ENCODE measurements at places on chromosomes 2 and 18. TPM values are rescaled to one million over a fixed set of nuclear protein-coding genes. Genes with fewer than 3 reads are reported as not detected.

GRCh38 chr2:200399636-200400035 lies 93.1 kb downstream of the SPATS2L start:
- no peak overlapping the region for H3K4me3 ChIP-seq
- H3K27me3 ChIP-seq = no peaks in the 10 kb centered on the region
- H3K36me3 ChIP-seq = no peaks in the 10 kb centered on the region
- H3K27ac ChIP-seq = no peak overlapping the region
- DNase-seq = no peak
- no peaks in the 10 kb centered on the region for H3K4me1 ChIP-seq

- H3K27ac ChIP-seq = no peak overlapping the region
- no peak overlapping the region for H3K4me3 ChIP-seq
- H3K27me3 ChIP-seq = no peaks in the 10 kb centered on the region
- H3K4me1 ChIP-seq = no peaks in the 10 kb centered on the region
- H3K36me3 ChIP-seq = no peaks in the 10 kb centered on the region
- DNase-seq = no peak
Observed at GRCh38 chr2:60337142-60337497, 216.3 kb downstream of the BCL11A start.

DNA sequence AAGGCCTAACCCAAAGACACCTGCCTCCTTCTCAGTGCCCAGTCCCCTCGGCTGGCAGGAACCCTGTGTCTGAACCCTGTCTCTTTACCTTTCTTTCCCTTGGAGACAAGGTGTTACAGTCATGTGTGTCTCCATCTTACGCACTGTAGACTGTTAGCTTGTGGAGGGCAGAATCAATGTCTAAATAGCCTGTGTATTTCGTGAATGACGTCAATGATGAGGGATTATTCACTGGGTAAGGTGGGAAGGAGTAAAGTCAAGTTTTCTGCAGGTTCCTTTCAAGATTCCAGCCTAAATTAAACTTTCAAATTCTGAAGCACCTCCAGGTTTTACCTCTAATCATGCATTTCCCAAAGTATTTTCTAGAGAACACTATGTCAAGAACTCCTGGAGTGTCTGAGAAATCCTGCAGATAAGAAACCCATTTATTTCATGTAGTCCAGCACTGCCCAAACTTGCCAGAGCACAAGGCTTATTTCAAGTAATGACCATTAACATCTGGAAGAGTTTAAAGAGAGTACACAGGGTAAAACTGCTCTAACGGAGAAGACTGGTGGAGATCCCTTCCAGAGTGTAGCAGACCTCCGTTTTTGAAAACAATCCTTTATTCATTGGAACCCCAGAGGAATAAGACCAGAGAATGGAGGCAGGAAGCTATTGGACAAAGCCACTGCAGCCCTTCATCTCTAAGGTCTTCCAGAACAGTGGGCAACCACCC lies 72.8 kb downstream of the KCNF1 start:
- H3K4me3 ChIP-seq = no peak overlapping the region
- H3K4me1 ChIP-seq = no peaks in the 10 kb centered on the region
- DNase-seq = no peak
- no peaks in the 10 kb centered on the region for H3K27me3 ChIP-seq
- no peak overlapping the region for H3K27ac ChIP-seq
- H3K36me3 ChIP-seq = no peaks in the 10 kb centered on the region

DNA sequence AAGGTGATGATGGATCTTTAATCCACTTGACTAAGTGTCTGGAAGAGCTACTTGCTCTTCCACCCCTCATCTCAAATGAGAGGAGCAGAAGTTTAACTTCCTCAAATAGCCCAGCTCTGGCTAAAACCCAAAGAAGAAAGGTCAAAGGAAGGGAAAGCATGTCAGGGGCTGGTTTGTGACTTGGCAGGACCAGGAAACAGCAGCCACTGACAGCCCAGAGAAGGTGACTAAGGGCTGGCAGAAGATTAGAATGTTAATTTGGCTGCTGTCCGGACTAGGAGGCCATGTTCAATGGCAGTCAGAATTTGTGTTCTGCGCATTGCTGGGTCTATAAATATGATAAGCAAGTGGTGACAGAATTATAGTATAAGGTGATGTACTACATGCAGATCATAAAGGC lies 386.2 kb downstream of the SETBP1 start:
- DNase-seq = no peak
- no peak overlapping the region for H3K4me3 ChIP-seq
- H3K27me3 ChIP-seq = no peaks in the 10 kb centered on the region
- H3K36me3 ChIP-seq = no peaks in the 10 kb centered on the region
- H3K4me1 ChIP-seq = no peaks in the 10 kb centered on the region

- no peak overlapping the region for H3K4me3 ChIP-seq
- H3K27me3 ChIP-seq = peaks cover 7% of the 10 kb centered on the region
- H3K4me1 ChIP-seq = no peaks in the 10 kb centered on the region
- no peaks in the 10 kb centered on the region for H3K36me3 ChIP-seq
- H3K27ac ChIP-seq = no peak overlapping the region
Observed at GRCh38 chr2:240451108-240451611, 15.7 kb downstream of the GPC1 start.

DNA sequence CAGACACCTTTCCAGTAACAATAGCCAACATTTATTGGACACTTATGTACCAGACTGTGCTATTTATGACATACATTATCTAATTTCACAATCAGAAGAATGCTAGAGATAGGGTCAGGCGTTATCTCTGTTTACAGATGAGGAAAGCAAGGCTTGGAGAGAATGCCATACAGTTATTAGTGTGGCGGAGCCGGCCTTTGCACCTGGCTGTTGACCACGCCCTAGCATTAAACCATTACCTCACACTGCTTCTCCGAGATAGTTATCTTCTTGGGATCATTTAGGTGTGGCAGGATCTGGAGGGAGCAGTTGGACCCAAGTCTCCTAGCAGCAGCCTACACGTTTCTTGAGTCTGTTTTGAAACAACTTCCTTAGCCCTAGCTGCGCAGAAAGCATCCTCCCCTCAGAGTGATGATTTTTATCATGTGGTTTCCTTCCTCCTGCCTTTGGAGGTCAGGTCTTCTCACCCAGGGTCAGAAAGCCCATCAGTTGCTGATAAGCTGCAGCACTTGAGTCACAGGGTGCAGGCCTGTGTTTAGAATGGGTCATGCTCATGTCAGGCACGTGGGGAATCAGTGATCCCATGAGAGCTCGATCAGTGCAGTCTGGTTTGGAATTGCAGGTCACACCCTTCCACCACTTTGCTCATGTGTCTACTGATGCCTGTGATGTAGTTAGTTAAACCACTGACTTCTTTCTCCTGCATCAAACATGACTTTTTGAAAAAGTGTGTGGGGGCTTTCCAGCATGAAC lies 118.2 kb downstream of the SPTBN1 start:
- no peak overlapping the region for H3K4me3 ChIP-seq
- DNase-seq = no peak
- no peak overlapping the region for H3K27ac ChIP-seq

DNA sequence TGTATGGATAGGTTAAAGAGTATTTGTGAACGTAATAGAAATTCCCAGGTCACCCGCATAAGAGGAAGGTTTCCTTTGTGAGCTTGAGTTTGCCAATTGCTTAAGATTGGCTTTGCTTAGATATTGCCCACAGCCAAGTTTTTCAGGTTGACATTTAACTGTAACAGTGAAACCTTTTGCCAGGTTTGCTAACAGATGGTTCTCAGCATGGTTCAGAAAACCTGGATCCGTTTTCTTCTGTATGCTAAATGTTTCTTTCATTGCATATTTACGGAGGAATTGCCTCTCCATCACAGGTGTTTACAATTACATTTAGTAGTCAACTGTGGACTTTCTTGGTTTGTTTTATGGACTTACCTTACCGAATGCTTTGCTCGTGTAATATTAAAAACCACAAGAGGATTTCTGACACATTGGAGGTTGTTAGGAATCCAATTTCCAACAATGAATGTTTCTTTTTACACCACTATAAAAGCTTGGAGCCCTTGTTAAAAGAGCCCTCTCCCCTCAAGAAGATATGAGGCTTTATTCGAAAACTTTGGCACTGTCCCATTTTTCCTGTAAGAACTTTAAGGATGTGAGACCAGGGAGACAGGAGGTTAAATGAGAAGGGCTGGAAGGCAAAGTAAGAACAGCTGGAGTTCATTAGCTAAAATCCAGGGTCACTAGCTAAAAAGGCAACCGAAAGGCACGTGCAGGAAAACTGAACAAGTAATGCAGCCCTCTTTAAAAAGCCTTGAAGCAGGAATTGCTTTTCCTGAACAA lies 7.8 kb downstream of the CDK15 start:
- H3K27me3 ChIP-seq = no peaks in the 10 kb centered on the region
- H3K4me1 ChIP-seq = peaks cover 7% of the 10 kb centered on the region
- H3K27ac ChIP-seq = no peak overlapping the region
- H3K36me3 ChIP-seq = no peaks in the 10 kb centered on the region
- DNase-seq = no peak

DNA sequence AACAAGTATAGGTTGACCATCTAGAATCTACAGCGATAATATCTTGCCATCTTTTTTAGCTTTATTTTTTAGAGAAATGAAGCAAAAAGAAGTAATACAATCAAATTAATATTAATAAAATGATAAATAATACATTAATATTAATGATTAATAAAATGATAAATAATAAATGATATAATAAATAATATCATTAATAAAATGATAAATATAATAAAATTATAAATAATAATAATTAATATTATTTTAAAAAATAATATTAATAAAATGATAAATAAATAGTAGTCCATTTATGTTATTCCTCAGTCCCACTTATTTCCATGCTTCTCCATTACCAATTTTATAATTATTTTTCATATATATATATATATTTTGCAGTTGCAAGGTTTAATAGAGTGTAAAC lies 3.2 kb upstream of the REG3A start:
- no peak for DNase-seq
- no peak overlapping the region for H3K4me3 ChIP-seq
- no peaks in the 10 kb centered on the region for H3K36me3 ChIP-seq
- H3K27me3 ChIP-seq = peaks cover 3% of the 10 kb centered on the region

DNA sequence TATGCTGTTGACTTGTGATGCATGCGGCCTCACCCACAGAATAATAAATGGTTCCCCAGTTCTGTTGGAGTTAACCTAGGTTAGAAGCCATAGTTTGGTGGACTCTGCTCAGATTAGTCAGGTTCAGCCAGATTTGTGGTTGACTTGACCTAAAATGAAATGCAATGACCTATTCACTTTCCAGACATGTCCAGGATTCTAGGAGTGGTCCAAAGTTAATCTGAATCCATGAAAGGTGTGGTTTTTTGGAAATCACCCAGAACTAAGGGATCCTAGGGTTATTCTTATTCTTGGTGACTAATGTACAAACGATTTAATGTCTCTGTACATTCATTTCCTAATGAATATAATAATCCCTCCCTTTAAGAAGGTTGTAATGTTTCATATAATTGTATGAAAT lies 88.9 kb upstream of the RBBP8 start:
- no peak for DNase-seq
- H3K36me3 ChIP-seq = no peaks in the 10 kb centered on the region
- no peak overlapping the region for H3K27ac ChIP-seq

- no peaks in the 10 kb centered on the region for H3K27me3 ChIP-seq
- no peak for DNase-seq
- H3K4me3 ChIP-seq = no peak overlapping the region
- H3K27ac ChIP-seq = no peak overlapping the region
Observed at GRCh38 chr2:31384351-31384750, 30.2 kb downstream of the XDH start.

DNA sequence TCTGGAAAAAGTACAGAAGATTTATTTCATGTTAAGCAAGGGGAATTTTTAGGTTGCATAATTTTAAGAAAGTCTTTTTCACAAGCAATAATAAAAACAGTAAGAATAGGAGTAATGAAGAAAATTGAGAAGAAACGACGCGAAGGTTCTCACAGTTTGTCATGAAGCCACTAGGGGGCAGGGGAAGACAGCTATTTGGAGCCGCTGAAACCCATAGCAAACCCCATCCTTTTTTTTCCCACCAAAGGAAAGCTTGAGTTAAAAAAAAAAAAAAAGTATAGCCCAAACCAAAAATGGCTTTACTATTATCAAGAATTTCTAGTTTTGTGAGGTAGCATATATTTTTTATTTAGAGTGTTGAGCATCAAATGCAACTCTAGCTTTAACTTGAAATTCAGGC lies 300.9 kb downstream of the PHLPP1 start:
- no peak overlapping the region for H3K27ac ChIP-seq
- H3K4me3 ChIP-seq = no peak overlapping the region
- H3K4me1 ChIP-seq = no peaks in the 10 kb centered on the region
- DNase-seq = peak; percentile 84

- H3K27me3 ChIP-seq = no peaks in the 10 kb centered on the region
- no peaks in the 10 kb centered on the region for H3K36me3 ChIP-seq
- no peak overlapping the region for H3K27ac ChIP-seq
- H3K4me3 ChIP-seq = no peak overlapping the region
- H3K4me1 ChIP-seq = peaks cover 7% of the 10 kb centered on the region
Observed at GRCh38 chr18:75612456-75612855, 185.0 kb upstream of the SMIM21 start.

DNA sequence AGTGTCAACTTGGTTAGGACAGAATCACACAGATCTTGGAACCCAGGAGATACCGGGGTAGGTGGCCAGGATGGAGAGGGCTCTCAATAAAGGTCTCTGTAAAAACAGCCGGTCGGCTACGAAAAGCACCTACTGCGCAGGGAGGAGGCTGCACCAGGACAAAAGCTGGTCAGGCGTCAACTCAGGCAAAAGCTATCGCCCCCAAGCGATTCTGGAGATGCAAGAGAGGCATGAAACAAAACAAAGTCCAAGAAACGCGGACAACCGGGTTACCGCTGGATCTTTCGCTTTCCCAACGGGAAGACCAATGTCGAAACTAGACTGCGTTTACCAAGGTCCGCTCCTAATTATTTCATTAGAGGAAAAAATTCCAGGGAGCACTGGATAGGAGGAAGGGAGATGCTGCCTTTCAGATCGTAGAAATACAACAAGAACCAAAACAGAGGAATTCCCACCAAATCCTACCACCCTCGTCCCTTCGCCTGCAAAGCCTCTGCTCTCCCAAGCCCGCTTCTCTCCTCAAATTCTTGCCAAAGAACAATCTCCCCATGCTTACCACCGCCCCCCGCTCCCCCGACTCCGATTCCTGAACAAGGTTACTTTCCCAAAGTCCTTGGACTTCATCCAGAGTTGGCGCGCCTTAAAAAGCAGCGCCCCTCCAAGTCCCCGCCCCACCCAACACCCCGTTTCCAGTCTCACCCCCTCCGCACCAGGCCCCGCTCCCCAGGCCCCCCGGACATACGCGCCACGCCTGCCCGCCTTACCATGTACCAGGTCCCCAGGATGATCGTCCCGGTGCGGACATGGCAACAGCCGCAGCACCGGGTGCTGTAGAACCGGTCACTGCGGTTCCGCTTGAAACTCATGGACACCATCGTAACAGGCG lies 539 bp downstream of the LAPTM4A start:
- peaks cover 28% of the 10 kb centered on the region for H3K4me1 ChIP-seq
- no peaks in the 10 kb centered on the region for H3K36me3 ChIP-seq
- H3K27me3 ChIP-seq = no peaks in the 10 kb centered on the region
- DNase-seq = peak; percentile 62

DNA sequence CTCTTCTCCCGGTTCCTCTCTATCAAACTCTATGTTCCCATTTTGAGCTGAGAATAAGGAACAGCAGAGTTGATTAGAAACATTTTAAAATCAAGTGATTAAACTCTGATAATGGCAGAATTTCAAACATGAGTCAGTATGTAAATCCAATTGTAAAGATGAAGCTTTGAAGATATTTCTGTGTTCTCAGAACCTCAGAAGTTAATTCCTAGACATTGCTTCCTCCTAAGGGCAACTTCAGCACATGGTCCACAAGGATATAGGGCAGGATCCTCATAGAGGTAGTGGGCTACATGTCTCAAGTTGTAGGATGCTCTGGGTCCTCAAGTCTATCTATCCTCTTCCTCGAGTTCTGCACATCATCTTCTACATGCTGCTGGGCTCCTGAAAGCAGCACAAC lies 46.3 kb downstream of the QPCT start:
- H3K36me3 ChIP-seq = no peaks in the 10 kb centered on the region
- no peak for DNase-seq
- H3K4me1 ChIP-seq = peaks cover 6% of the 10 kb centered on the region
- no peak overlapping the region for H3K4me3 ChIP-seq

CCL20 gene
- not detected for total RNA-seq

FER1L5 gene
- 1.2 TPM for total RNA-seq

LINC00305 gene
- not detected for total RNA-seq

RHBDD1 gene
- 35.4 TPM for total RNA-seq

MOGAT1 gene
- total RNA-seq = not detected
